ENCODE measurements at places on chromosomes 7 and 10.

- no peak for DNase-seq
These were observed 88.3 kb downstream of the GALNT17 start for GRCh38 chr7:71220210-71220695.

DNA sequence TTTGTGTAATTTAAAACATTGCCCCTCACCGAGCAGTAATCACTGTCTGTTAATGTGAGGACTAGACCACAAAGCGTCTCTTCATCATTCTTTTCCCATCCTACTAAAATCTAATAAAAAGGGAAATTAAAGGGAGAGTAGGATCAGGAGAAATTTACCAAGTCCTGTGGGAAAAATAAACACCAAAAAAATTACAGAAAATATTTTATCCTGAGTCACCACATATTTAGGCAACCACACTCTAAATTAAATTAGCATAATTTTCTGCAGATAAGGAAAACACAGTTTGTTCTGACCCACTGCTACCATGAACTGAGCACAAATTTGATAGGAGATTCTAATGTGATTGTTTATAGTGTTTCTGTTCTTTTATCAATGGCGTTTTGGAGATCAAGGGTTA lies 49.3 kb downstream of the CCDC6 start:
- no peak for DNase-seq

GRCh38 chr10:10527861-10528562 lies 489.7 kb upstream of the CELF2 start:
- DNase-seq, result no peak

- peak; percentile 26 for DNase-seq
These were observed 119.0 kb upstream of the SORCS3 start for GRCh38 chr10:104521901-104522694.

GRCh38 chr7:123748171-123748733 lies 551 bp downstream of the WASL start:
- DNase-seq, result no peak

- no peak for DNase-seq
These were observed 23.7 kb upstream of the DDC start for GRCh38 chr7:50588937-50589336.

DNA sequence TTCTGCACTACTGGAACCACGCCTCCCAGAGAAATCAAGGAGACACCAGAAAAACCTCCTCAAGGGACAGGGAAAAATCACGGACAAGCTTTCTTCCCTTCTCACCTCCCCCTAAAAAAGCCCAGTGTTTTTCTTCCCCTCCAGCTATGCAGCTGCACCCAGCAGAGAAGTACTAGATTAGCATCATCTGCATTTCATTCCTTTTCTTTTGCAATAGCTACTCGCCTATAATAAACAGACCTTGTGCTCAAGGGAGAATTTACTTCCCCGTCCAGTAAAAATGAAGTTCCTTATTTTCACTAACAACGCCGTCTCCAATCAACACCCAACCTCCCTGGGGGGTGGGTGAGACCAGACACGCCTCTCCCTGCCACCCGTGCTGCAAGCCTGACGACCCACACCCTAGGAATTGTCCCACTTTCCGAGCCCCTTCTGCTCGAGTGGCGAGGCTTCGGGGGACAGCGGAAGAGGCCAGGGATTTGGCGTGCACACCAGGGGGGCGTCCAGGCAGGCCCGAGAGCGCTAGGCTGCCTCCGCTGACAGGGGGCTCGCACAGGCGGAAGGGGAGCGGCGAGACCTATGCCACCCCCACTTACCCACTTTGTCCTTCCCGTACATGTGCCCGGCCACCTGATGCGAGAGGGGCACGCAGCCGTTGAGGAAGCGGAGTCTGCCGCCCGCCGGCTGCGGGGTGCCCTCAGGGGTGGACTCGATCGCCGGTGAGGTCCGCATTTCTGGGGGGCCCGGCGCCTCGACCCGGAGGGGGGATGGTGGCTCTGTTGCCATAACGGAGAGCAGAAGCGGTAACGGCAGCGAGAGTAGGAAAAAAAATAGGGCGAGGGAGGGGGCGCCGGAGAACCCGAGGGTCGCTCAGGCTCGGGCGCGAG lies 625 bp downstream of the IPMK start:
- DNase-seq, result peak; percentile 41

GRCh38 chr10:117163954-117164548 lies 26.0 kb upstream of the VAX1 start:
- no peak for DNase-seq

DNA sequence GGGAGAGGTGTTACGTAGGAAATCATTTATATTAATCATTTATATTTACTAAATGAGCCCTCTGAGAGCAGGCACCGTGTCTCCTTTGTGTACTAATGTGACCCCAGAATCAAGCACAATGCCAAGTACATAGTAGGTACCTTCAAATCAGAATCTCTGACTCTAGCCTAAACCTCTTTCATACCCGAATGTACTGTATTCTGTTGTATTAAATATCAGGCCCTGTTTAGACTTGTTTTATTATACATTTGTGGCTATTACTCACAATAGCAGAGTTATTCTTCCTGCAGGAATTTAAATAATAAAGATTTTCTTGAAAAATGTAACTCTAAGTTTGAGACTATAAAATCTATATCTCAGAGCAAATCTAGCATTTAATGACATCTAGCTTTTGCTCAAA lies 297.3 kb downstream of the EXOC4 start:
- DNase-seq, result no peak

DNA sequence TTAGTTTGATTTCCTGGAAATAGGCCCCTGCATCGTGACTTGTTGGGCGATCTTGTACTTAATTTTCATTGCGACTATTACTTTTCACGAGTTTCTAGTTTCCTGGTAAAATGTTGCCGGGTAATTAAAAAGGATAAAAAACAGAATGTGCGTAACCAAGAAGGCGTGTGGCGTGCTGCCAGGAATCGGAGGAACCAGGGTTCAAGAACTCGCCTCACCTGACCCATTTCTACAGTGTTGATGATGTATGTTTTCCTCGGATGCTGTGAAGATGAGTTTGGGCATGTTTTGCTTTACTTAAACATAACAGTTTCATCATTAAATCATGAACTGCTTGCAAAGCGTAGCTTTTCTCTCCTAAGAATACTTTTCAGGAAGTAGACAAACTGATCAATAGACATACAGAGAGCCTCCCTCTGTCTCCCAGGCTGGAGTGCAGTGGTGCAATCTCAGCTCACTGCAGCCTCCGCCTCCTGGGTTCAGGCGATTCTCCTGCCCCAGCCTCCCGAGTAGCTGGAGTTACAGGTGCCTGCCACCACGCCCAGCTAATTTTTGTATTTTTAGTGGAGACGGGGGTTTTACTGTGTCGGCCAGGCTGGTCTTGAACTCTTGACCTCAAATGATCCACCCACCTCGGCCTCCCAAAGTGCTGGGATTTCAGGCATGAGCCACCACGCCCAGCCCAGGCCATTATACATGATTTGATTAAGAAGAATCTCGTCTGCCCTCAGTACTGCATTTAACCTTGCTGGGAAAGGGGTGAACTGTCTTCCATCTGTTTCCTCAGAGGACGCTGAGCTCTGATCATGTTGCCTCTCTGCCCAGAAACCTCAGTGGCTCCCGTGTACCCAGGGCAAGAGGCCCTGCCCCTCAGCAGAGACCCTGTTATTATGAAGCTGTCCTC lies 9.1 kb downstream of the FOXK1 start:
- DNase-seq, result no peak

GRCh38 chr10:104123397-104123796 lies 1.4 kb downstream of the SFR1 start:
- peak; percentile 40 for DNase-seq

DNA sequence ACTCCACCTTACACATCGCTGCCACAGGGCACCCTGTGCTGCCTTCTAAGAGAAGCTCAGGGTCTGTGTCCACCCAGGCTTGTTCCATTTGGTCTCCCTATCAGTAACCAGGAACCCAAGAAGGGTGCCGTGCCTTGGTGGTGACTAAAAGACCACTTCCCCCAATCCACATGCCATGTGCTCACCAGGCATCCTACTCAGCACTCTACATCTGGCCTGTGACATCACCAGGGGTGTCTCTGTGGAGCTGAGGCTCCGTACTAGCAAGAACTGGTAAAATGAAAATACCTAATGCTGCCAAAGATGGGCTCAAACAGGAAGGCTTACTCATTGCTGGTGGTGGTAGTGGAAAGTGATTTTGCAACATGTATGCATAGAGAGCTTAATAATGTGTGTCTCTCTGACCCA lies 19.0 kb upstream of the C10orf71 start:
- DNase-seq, result no peak

DNA sequence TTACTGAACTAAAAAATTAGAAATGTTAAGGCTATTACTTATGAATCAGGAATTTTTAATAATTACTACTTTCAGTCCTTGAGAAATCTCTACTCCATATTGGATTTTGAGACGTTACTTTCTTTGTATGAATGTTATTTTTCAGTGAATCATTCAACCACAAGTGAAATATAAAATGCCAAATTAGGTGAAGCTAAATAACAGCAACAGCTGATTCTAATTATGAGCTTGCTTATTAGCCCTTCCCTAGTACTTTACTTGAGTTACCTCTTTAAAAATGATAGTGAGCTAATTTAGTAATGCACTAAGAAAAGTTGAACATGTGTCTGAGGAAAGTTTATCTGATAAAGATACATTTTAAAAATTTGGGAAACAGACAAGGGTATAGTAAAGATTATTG lies 51.4 kb downstream of the PCGF5 start:
- no peak for DNase-seq

DNA sequence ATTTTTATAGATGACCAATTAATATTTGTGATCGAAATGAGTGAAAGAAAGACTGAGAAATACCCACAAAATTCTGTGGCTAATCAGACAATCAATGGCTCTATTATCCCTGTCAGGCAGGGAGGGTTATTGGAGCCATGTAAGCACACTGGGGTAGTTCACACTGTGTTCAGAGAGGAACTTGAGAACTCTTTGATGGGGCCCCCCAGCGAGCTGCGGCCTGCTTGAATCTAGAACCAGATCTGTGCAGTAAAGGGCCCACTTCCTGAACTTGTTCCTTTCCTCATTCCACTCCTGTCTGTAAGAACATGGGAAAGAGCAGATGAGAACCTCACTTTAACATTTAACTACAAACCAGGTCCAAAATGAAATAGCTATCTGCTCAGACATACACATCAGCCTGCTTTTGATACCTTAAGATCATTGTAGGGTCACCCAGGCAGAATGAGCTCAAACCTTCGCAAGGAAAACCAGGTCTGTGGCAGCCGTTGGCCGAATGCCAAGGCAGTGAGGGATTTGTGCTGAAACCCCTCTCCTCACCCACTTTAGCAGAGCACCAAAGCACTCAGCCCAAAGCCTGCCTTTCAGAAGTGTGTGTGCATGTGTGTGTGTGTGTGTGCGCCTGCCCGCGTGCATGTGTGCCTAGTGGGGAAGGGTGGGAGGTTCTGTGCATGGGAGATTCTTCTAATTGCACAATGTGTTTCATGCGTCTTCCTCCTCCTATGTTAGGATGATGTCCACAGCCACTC lies 365.6 kb upstream of the MGMT start:
- DNase-seq, result no peak

DNA sequence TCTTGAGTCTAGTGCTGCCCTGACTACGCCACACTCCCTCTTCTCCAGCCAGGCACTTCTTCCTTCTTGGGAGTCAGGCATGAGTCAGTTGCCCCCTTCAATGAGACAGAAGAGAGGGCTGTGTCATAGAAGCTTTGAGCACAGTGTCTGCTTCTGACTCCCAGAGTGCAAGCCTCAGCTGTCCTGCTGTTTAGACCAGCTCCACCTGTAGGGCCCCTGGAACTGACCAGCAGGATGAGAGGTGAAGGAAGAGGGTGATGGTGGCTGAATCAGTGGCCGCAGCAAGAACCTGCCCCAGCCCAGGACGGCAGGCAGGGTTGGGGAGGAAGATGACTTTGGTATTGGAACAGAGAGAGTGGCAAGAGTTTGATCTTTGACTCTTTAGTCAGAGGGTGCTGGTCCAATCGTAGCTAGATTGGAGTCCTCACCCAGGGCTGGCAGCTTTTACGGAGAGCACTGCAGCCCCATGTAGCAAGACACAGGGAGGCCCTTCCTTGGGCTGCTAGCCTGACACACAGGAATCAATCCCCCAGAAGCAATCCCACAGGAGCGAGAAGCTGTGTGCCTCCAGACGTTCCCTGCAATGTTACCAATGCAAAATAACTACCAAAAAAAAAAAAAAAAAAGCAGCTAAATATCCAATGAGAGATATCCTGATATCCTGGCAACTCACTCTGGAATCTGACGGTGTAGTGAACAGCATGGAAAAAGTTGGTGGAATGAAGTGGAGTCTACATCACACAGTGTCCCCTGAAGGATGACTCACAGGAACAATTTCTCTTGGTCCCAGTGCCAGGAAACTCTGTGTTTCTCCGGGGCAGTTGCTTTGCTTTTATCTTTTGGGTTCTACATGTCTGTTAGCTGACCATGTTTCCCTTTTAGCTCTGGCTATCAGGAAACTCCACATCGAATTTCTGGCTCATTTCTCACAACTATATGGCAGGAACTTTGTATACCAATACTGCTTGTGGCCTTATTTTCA lies 6.9 kb downstream of the C10orf62 start:
- no peak for DNase-seq

DNA sequence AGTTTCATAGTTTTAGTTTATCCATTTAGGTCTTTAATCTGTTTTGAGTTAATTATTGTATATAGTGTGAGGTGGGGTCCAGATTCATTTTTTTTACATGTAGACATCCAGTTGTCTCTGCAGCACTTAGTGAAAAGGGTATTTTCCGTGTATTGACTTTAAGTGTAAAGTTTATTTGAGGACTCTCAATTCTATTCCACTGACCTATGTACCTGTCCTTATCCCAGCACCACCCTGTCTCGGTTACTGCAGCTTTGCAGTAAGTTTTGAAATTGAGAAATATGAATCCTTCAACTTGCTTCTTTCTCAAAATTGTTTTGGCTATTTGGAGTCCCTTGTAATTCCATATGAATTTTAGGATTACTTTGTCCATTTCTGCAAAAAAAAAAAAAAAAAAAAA lies 29.8 kb downstream of the FHIP2A start:
- DNase-seq, result no peak

- DNase-seq, result no peak
These were observed 21.4 kb downstream of the CREB5 start for GRCh38 chr7:28433699-28434219.

GRCh38 chr10:42111661-42112330 lies 526.6 kb downstream of the ZNF33B start:
- DNase-seq, result no peak
